ENCODE measurements at places on chromosomes 7 and 10. TPM values are rescaled to one million over a fixed set of nuclear protein-coding genes. Genes with fewer than 3 reads are reported as not detected.

Gene AIMP2
- polyA plus RNA-seq = 12.8 TPM

Gene JCAD
- 85.2 TPM for polyA plus RNA-seq

Gene NPFFR1
- polyA plus RNA-seq = 0.60 TPM

DNA sequence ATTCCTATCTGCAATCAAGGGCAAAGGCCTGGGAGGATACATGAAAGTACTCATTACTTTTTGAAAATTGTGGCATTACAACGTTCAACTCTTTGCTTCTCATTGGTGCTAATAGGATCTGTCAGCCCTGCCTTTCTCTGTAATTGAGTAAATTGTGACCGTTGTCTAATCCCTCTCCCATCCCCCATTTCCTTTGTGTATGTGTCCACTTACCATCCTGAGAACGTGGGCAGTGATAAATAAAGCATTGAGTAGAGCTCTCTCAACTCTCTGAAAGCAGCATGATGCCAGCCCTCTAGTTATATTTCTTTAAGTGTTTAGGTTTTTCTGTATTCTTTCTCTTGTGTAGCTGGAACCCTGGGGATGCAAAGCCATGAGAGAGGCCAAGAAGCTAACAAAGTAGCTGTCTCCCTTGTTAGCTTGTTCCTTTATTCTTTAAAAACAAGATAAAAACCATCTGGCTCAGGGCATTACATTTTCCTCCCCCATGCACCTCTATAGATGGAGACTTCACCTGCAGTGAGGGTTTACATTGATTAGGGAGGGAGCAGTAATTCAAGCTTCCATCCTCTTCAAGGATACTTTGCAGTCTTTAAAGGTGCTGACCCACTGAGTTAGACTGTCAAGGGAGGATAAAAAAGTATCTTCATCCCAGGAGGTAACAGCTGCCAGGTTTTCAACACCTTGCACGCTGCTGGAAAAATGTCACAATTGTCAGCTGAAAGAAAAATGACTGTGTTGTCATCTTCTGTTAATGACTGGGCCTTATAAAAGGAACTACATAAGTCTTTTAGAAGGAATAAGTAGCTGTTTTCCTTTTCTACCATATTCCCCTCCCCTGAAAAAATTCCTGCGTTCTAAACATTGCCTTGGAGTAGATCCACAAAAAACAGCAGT is 112.3 kb downstream of the BTRC start:
- no peak for DNase-seq

- no peak for DNase-seq
Measured at GRCh38 chr7:44519546-44519945, 21.6 kb downstream of the NPC1L1 start.

DNA sequence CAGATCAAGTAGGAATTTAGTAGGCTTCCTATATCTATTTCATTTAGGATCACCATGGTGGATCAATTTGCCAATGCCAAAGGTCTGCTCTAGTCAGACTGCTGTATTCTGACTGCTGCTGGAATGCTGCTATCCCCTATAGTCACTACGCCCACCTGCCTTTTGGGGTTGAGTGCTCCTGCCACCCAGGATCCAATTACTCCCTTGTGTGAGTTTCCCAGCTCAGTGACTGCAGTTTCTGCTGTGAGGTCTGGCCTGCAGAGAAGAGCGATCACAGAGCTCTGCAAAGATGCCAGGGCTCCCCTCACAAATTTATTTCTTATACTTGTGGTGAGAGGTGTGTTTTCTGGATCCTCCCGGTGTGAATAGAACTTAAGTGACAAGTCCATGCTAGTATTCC is 88.1 kb upstream of the FOXI2 start:
- no peak for DNase-seq

DNA sequence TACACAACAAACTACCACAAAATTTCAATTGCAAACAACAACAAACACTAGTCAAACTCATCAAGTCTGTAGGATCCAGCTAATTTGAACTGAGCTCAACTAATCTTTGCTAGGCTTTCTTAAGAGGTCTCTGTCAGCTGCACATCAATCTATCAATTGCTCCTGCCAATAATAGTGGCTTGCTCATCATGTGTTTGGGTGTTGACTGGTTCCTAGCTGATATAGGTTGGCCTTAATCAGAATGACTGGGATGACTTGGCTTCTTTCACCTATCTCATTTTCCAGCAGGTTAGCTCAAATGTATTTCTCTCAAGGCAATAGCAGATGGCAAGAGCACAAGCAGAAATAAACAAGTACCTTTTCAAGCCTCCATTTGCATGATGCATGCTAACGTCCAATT is 370.3 kb upstream of the NFE2L3 start:
- no peak for DNase-seq

DNA sequence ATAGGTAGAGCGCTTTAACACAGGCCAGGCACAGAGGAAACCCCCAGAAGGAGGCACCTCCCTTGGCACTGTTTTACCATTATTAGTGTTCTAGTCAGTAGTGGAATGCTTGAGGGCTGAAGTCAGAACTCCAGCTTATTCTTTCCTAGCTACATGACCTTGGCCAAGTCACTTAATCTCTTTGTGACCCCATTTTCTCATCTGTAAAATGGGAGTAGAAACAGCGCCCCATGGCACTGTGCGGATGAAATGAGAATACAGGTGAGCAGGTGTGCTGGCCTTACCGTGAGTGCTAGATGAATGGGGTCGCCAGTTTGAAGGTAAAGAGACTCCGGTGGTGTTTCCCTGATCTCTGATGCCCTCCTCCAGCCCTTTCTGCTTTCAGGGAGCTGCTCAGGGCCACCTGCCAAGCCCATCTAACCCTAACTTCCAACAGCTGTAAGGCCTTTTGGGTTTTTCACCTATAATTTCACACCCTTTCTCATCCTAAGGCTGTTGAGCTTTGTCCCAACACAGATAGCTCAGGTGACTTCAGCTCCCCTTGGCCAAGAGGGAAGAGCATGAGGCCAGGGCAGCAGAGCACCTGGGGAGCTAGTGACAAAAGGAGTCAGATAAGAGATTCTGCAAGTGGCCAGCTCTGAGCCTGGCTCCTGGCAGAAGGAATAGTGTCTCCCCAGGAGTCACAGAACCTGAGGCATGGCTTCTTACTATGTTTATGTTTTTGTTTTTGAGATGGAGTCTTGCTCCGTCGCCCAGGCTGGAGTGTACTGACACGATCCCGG is 76.8 kb downstream of the SH3PXD2A start:
- no peak for DNase-seq

Data from left lung (tissue), 14 donors.